GDM1 (cell line): ENCODE measurements at places on chromosomes 13 and 19.

GRCh38 chr13:75881109-75881775, 245.1 kb downstream of the LMO7 start:
- DNase-seq: no peak

GRCh38 chr19:28301463-28301862, 911.5 kb downstream of the UQCRFS1 start:
- DNase-seq: no peak

- peak; percentile 65 for DNase-seq
These were observed 85.0 kb upstream of the UBL3 start for GRCh38 chr13:29935309-29935981.

DNA sequence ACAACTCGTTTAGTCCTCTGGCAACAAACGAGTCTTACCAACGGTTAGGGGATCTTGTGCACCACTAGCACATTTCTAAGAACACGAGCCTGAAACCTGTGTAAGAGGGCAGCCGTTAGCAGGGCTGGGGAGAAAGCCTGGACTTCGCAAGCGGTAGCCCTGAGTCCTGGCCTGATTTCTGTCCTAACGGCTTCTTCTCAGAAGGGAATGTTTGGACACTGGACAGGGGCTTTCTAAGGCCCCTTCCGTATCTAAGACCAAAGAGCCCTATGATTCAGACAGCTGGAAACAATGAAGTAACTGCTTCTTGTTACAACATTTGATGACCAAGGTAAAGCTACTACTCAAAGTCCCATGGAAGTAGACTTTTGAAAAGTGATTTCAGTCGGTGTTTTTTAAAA, 2.2 kb downstream of the ANKRD10 start:
- no peak for DNase-seq

- no peak for DNase-seq
These were observed 4.2 kb downstream of the VMAC start for GRCh38 chr19:5908773-5909442.

DNA sequence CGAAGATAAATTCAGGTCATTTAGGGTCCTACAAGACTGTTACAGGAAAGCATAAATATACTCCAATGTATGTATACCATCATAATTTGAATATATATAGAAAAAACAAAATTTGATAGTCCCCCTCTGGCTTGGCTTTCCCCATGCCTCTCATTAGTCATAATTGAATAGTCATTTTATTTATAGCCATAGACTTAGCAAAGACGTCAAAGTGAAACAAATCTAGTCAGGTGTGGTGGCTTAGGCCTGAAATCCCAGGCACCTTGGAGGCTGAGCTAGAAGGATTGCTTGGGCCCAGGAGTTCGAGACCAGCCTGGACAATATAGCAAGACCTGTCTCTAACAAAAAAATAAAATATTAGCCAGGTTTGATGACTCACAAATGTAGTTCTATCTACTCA, 141.1 kb downstream of the TNFRSF19 start:
- no peak for DNase-seq

GRCh38 chr13:94516456-94516855, 37.0 kb upstream of the DCT start:
- DNase-seq: no peak

GRCh38 chr19:2072757-2073551, 21.9 kb upstream of the MKNK2 start:
- no peak for DNase-seq

GRCh38 chr19:23406721-23407120, 11.4 kb upstream of the ZNF91 start:
- DNase-seq: no peak

DNA sequence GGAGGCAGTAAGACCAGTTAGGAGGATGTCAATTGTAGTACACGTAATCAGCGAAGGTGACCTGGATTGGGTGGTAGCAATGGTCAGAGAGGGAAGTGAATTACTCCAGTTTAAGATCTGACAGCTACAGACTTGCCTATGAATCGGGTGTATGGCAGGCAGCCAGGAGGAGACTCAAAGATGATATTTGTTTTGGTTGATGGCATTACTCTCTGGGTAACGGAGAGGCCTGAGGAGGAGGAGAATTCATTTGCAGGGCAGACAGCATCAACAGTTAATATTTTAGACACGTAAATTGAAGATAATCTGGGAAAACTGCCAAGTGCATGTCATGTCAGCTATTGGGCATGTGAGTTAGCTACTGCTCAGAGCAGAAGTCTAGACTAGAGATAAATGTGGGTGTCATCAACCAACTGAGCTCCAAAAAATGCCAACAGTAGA, 109.2 kb downstream of the SGCG start:
- no peak for DNase-seq

DNA sequence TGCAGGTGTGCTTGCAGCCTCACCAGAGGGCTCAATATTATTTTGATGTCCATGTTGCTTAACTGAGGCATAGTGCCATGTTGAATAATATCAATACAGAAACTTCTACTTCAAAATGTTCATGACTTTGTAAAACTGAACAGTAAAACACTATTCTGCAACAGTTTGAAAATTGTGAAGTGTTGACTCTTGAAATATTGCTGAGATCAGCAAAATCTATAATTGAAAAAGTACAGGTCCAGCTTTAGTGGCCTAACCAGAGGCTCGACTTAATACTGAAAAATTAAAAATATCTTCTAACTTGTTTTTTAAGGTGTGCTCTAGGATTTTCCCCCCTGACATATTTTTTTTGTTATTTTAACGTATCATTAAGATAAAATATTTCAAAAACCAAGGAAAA, 1460.7 kb downstream of the EFNB2 start:
- DNase-seq: no peak

- DNase-seq: no peak
These were observed 27.7 kb downstream of the BLOC1S3 start for GRCh38 chr19:45206328-45206727.

DNA sequence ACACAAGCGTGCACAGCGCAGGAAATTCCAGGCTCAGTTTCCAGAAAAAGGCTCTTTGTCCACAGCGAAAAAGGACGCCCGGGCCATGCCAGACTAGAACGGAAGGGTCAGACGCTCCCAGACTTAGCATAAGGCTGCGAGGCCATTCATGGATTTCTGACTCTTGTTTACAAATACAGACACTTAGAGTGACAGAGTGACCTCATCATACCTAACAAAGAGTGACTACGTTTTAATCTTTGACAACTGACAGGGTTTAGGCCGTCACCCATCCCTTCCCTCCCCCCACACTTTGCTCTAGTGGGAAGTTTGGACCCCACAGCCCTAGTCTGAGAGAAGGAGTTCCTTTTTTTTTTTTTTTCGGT, 418 bp upstream of the ZNF709 start:
- DNase-seq: no peak
